SW 1271 (cell line): ENCODE measurements at places on chromosomes 4 and X.

DNA sequence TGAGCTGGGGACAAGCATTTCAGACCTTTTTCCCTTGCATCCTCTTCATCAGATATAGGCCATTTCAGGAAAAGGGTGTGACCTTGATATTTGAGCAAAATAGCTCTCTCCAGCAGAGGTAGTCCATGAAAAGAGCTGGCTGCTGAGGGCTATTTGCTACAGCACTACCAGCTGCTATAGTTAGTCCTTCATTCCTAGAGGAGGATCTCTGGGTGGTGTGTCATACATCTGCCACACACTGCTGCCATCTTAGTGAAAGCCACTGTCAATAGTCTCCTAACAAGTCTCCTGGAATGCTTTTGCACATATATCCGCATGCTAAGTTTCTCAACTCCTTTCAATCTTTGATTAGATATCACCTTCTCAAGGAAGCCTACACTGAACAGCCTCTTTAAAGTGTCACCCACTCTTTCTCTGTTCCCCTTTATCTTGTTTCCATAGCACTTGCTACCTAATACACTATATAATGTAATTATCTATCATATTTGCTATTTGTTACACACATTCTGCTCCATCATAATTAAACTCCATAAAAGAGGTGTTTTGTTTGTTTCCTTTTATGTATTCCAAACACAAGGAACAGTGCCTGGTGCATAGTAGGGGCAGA lies 131.9 kb downstream of the TBC1D19 start:
- no peak for DNase-seq

DNA sequence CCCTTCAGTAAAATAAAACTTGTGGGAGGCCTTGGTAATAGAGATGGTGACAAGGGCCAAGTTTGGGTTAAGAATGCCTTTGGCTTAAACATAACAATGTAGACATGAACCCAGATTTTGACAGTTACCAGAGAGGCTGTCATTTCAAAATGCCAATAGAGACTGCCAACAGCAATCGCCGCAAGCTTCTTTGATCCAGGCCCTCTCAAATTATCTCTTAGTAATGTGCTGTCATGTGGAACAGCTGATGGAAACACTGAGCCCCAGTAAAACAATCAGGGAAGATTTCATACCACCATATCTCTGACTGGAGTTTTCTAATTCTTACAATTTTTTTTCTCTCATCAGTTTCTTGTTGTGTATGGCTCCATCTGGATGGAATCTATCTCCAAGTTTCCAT lies 80.5 kb downstream of the ZNF330 start:
- DNase-seq: no peak

- no peak for DNase-seq
These were observed 1310.8 kb upstream of the AGA start for GRCh38 chr4:178752954-178753525.

DNA sequence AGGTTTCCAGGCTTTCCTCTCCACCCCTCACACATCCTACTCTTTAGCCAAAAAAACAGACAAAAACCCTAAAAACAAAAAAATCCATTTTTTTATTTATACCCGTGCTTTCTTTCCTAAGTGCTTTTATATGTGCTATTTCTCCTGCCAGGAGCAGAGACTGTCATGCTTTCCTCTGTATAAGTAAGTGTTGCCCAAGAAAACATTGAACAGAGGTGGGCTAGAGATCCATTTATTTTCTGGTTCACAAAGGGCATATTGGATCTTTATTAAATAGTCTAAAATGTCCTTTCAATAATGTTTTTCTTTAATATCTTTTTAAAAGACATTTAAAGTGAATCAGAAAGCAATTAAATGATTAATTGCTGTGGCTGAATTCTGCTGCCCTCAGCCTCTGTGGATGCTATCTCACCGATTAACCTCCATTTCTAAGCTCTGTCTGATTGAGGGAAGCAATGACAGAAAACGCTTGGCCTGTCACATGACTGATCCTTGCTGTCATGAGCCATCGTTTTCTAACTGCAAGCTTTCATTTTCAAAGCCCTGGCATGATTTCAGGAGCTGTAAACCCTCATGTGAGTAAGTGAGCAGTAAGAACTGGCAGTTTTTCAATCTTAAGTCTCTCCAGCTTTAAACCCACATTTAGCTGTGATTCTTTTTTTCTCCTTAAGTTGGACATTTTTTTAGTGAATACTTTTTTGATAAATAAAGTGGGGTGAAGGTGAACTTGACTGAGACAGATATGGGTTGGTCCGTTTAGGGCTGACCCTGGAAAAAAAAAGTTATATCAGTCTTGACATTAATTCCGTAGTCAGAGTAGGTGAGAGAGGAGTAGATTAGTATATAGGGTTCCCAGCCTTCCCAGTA lies 180.7 kb upstream of the PGRMC2 start:
- DNase-seq: no peak

DNA sequence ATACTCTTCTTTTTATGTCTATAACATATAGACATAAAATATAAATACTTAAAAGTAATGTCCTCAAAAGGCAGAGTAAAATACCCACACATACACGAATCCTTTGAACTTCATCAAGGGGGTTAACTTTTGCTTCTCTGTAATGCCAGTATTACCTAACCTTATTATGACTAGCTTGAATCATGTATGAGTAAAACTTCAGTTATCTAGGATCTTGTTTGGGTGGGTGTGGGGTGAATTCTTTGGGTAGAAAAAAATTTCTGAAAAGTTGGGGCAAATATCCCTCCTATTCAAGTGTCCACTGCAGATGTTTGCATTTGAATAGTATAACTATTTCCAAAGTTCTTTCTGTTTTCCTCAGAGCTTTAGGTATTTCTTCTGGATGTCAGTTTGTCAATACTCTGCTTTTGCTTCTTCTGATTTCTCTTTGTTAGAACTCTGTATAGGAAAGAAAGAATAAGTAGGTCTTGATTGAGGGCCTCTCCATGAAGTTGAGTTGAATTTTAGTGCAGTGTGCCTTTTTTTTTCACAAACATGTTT lies 173.8 kb downstream of the ADGRL3 start:
- DNase-seq: no peak

DNA sequence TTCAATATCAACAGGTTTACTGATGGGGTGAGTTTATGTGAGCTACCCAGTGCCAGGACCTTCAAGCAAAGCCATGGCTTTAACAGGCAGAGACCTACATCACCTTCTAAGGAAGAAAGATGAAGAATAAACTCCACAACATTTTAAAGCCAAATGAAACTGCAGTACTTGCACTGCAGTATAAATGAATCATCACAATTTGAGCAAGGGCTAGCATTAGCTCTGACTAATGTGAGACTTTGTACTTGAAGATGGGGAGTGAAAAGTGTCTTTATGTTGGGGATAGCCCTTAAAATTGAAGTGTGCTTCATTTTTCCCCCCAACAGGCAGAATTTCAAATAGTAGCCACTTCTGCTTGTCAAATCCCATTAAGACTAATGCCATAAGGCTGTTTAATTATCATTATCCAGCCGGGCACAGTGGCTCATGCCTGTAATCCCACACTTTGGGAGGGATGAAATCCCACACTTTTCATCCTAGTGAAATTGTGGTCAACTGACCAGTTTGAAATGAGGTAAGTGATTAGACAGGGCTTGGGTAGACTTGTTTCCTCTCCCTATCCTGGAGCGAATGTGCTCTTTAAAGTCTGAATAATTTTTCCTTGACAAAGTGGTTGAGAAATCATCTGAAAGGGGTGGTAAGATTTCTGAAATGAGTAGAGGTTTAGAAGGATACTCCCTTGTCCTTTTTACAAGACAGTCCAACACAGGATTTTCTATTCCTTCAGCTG lies 27.2 kb upstream of the GPR34 start:
- no peak for DNase-seq

GRCh38 chrX:104166735-104167436 lies 633 bp downstream of the FAM199X start:
- no peak for DNase-seq

DNA sequence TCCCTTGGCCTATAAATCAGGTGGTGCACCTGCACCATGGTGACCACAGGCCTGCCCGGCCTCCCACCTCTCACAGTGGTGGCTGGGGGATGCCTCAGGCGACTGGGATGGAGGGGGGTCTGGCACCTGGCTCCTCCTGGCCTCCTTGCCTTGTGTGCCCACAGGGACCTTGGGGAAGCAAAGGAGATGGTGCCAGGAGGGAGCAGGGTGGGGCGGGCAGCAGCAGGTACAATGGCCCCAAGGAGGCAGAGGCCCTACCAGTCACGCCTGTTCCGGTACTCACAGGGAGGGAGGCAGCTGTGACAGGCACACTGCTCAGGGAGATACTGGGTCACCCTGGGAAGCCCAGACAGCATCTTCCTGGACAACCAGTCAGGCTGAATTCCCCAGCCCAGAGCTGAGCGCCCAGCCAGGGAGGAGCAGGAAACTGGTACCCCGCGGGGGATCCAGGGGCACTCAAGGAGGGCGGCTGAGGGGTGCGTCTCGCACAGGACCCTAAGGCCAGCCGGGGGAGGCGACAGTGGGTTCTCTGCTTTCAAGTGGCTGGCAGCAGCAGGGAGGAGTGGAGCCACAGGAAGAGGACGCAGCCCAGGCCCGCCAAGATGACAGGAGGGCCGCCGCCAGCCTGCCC lies 1.2 kb upstream of the TREX2 start:
- DNase-seq: no peak

DNA sequence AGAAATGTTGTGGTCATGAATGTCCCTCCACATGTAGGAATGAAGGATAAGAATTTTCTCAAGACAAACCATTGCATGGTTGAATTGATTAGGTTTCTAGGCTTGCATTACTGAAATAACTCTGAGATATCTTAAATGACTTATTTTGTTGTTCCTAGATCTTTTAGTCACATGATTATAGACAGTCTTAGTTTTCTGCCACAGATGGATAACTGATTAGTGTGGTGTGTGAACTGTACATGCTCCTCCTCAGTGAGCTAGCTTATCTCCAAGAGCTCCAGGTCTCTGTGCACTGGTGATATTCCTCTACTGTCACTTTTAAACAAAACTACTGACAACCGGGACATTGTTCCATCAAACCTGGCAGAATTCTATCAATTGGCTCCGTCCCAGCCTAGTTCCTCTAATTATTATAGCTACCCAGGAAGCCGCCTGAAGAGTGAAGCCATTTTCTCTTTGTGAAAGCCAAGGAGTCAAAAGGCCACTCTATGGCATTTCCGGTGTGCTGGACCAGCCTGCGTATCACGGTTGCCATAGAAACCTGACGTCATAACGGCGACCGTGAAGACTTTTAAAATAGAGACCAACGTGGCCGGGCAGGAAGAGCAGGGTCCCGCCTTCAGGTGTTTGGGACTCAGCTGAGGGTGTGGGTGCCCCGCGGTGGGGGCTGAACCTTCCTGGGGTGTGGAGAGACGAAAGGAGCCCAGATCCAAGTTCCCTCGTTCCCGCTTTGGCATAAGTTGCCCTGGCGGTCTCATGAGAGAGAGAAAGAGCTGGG lies 28.1 kb downstream of the BEX3 start:
- DNase-seq: peak; percentile 59

- DNase-seq: no peak
These were observed 81.1 kb downstream of the FAT1 start for GRCh38 chr4:186642530-186642929.

DNA sequence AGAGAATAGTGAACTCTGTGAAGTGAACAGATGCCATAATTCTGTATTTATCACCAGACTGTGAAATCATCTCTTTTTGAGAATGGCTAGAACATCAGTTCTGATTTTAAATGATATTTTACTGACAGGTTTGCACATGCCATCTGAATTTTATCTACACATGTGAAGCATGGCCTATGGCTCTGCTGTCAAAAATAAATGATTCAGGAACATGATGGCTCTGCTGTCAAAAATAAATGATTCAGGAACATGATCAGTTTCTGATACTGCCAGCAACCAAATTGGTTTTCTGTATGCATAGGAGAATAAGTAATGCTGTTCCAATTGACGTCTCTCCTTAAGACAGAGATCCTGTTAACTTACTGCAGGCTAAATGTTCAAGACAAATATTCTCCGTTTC lies 70.6 kb upstream of the TLL1 start:
- no peak for DNase-seq

DNA sequence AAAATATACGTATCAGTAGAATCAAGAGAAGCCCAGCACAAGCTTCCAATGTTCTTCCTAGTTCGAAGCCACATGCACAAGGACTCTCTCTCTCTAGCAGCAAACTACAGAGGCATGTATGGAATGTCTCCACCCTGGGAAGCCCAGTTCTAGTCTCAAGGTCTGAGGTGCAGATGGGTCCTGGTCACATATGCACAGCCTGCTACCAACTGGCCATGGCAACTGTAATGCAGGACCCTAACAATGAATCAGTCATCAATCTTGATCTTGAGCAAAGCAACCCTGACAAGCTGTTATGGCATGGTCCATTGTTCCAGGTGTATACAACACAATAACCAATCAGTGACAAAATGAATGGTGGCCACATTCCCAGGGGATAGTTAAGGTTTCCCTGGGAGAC lies 55.8 kb downstream of the MBNL3 start:
- DNase-seq: no peak

GRCh38 chr4:153933915-153934687 lies 145.2 kb upstream of the SFRP2 start:
- no peak for DNase-seq

GRCh38 chrX:39869846-39870601 lies 227.7 kb downstream of the BCOR start:
- DNase-seq: no peak

GRCh38 chr4:73067971-73068394 lies 1.5 kb downstream of the COX18 start:
- no peak for DNase-seq

GRCh38 chr4:182716192-182716591 lies 201.0 kb downstream of the DCTD start:
- DNase-seq: no peak

- DNase-seq: no peak
These were observed 119.8 kb upstream of the ATP6AP2 start for GRCh38 chrX:40460926-40461325.

DNA sequence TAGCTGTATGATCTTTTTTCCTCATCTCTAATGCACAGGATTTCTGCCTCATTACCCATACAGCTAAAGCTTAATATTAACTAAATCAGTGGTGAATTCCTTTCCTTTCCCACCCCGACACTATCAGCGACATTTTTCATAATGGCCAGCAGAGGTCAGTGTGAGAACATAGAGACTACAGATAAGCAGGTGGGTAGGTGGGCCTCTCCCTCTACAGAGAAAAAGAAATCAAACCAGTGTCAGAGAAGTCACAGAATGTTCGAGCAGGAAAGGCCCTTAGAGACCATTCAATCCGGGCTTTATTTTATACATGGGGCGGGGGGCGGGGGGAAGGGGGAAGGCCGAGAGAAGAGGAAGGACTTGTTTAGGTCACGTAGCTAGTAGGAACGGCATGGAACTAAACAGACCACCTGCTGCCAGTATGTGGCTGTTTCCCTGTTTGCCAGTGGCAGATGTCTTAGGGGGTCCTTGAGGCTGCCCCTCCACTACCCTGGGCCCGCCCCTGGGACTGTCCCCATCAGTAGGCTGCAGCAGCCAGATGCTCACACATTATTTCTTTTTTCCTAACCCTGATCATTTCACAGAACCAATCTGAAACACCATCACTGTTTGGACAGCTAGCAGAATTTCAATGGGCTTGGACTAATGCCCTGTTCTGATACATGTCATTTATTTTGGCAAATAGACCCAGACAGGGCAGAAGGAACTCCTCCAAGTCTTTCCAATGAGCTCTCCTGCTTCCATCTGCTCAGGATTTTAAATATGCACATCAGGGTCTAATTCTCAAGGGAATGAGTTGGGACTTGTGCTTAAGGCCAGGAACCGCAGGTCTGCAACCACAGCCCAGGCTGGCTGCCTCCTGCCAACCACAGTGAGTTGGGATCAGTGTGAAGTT lies 133.4 kb downstream of the ATG4A start:
- DNase-seq: no peak
